ENCODE measurements at places on chromosomes 12 and 14.

DNA sequence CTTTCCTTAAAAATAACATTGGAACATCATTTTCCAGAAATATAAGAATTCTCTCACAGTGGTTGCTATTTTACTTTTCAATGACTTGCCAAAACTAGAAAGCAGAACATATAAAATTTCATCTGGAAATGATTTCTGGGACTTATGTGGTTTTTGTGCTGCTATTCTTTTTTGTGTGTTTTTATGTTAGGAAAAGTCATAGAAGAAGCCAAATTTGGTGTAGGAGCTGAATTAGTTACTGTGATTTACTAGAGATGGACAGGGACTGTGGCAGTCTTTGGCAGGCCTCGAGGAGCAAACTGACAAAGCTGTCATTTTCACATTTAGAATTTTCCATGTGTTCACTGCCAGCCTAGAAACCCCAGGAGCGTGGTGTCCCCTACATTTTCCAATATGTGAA is 38.3 kb upstream of the LDHB start:
- no peak for DNase-seq

DNA sequence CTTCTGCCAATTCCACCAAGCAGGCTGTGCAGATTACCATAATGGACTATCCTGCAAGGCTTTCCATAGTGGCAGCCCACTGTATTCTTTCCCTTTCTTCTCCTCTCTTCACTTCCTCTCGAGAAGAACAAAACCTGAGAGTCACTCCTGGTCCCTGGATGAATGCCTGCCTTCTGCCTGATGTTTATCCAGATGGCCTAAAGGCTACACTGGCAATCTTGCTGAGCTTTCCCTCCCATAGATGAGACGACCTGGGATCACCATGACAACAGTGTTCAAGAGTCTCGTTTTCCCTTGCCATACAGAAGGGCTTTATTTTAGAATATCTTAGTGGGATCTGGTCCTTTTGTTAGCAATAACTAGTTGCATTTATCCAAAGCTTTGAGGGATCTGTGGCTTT is 142.3 kb downstream of the RTN1 start:
- DNase-seq = no peak

DNA sequence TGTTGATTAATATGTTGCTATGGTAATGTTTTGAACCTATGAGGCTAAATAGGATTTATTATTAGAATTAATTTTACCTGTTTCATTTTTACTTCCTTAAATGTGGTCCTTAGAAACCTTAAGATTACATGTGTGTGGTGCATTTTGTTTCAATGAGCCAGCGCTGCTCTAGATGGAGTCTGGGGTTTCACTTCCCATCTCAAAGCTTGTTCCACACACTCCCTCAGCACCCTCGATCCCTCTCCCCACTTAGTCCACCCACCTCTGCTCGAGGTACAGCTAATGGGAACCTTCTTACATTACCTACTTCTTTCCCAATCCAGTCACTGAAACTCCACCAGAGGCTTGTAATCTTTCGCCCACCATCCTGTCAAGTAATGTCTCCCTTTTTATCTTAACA is 205.2 kb downstream of the PAX9 start:
- DNase-seq = no peak

- no peak for DNase-seq
Measured at GRCh38 chr14:102189874-102190273, 50.2 kb downstream of the WDR20 start.

- DNase-seq = peak; percentile 43
Measured at GRCh38 chr12:122421821-122422729, at the start of gene CLIP1. TSS of gene CLIP1 (minus strand) at chr12:122422669. CDS start at chr12:122380452, 42,217 bp downstream.

GRCh38 chr14:50059763-50060616 is 56.4 kb downstream of the VCPKMT start:
- no peak for DNase-seq

DNA sequence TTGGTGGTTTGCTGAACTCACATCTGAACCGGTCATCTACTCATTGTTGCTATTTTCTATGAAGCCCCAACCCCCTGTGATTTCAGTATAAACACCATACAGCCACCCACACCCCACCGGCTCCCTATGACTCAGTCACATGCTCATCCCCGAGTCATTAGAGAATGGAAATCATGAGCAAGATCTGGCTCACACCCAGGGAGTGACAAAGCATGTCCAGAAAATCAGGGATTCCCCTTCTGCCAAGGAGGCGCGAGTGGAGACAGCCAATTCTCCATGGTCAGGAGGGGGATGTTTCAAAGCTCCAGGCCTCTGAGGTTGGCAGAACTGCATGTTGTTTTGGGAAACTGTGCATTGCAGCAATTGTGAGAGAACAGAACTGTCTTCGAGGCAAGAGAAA is 657.5 kb upstream of the TBX3 start:
- DNase-seq = no peak

DNA sequence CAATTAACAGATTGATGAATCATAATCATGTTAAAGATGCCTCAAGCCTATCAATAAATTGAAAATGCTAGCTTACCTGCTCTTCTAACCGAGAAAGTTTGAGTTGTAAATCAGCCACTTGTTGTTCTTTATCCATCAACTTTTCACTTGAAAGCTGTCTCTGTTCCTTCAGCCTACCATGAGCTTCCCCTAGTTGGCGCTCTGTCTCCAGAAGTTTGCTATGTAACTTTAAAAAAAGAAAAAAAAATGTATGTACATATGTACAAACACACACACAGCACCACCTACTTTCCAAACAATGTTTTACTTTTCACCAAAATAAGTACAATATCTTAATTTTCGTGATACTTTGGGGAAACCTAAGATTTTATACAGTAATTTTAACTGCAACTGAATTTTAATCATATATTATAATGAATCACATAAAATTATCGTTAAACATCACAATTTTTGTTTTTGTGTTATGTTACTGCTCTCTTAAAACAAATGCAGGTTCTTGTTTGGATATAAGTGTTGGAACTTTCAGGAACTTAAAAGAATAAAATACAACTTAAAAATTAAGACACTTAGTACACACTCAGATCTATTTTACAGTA is 101.2 kb downstream of the EEA1 start:
- peak; percentile 13 for DNase-seq

GRCh38 chr14:60166142-60166541 is 944 bp upstream of the DHRS7 start:
- DNase-seq = no peak

GRCh38 chr12:45522227-45522626 is 207.3 kb upstream of the ARID2 start:
- DNase-seq = no peak

DNA sequence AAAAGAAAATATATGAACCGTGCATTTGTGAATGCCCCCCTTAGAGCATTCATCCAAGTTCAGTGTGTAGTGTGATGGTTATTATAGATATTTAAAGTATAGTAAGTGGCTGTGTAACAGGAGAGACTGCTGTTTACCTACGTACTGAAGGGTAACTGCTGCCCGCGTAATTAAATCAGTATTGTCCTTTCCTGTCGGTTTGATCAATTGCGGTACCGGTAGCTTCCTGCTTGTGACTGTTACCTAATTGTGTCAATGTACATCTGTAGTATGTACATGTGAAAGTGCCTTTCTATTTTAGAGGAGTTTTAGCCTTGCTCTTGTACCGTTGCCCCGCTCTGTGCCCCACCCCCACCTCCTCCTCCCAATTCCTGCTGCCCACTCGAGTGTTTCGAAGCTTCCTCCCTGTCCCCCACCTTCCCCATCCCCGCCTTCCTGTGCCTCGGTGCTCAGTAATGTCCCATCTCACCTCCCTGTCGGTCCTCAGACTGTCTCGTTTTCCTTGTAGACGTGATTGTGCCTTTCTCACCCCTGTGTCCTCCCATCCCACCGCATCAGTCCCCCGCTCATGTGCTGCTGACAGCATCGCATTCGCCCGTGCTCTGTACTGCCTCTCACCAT is 75.0 kb downstream of the KICS2 start:
- DNase-seq = no peak

GRCh38 chr12:46942579-46942978 is 116.8 kb upstream of the SLC38A4 start:
- DNase-seq = no peak

GRCh38 chr14:46048127-46048526 is 603.5 kb downstream of the RPL10L start:
- DNase-seq = no peak

GRCh38 chr14:68669603-68670358 is 123.1 kb downstream of the ZFP36L1 start:
- DNase-seq = no peak

GRCh38 chr14:42047421-42048055 is 440.9 kb downstream of the LRFN5 start:
- DNase-seq = no peak

Measured in activated T-cell treated with anti-CD3 and anti-CD28 coated beads for 24 hours (primary cell).